AG10803 (cell line): ENCODE measurements at places on chromosomes 4 and X.

DNA sequence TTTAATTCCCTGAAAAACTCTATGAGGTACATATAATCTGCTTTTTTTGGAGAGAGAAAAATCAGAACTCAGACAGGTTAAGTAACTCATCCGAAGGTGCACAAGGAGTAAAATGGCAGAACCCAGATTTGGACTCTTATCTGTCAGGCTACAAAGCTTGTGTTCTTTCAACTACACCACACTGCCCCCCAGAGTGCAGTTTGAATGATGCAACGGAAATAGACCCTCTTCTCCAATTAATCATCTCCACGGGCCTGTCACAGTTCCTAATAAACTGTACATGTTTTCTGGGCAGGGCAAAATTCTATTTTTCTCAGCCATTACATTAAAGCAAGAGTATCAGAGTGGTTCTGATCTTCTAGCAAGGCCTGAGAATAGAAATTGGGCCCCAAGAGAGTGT, 35.3 kb upstream of the DCX start:
- no peak for DNase-seq

- DNase-seq, result peak; percentile 55
Observed at GRCh38 chr4:187612301-187612700, 383.3 kb upstream of the ZFP42 start.

GRCh38 chr4:7185487-7186030, 6.8 kb upstream of the SORCS2 start:
- DNase-seq, result no peak

- DNase-seq, result peak; percentile 94
Observed at GRCh38 chr4:188941524-188942119, 802.4 kb downstream of the TRIML1 start.
